ENCODE measurements at places on chromosomes 2 and 18.
A peak's percentile ranks its signal among the peaks of the same experiment; 100 is the strongest.

- DNase-seq: no peak
Measured at GRCh38 chr2:146992466-146992865, 852.4 kb upstream of the ACVR2A start.

DNA sequence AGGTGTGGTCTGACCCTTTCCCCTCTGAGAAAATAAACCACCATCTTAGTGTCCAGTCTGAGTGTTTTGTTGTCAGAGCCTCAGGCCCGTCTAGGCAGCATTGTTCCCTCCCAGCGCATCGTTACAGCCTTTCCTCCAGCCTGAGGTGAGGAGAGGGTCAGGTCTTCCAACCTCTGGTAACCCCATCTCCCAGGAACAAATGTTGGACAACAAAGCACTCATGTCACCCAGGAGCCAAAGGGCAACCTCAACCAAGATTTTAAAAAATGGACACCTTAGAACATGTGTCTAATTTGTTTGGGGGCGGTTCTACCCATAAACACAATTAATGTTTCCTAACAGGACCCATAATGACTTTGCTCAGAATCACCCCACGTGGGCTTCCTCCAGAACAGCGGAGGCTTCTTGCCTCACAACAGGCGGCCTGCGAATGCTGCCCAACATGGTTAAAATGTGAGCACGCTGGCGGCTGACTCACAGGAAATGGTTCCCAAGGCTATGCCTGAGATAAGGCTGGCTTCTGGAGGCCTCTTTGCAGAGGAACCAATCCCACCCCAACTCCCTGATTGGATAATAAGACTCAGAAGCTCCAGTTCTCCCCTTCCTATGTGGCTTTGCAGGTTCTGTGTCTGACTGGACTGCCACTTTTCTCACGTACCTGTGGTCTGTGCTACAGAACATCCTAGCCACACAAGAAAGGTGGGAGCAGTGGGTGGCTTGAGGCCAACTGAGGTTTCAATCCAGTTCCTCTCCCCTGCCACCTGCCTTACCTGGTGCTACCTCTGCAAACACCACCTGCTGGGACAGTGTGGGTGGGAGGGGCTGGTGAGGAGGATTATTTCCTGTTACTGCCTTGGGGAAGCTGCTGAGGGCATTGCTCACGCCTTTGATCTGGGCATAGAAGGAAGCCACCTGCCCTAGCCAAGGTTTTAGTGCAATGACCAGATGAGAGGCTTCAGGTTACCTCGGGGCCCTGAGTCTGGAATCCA is 108.8 kb downstream of the B3GNT2 start:
- peak; percentile 99 for DNase-seq

GRCh38 chr2:118750959-118751565 is 96.4 kb downstream of the EN1 start:
- no peak for DNase-seq

GRCh38 chr18:27582760-27583412 is 397.8 kb upstream of the CHST9 start:
- no peak for DNase-seq

GRCh38 chr18:25827961-25828561 is 262.4 kb downstream of the SS18 start:
- peak; percentile 8 for DNase-seq

DNA sequence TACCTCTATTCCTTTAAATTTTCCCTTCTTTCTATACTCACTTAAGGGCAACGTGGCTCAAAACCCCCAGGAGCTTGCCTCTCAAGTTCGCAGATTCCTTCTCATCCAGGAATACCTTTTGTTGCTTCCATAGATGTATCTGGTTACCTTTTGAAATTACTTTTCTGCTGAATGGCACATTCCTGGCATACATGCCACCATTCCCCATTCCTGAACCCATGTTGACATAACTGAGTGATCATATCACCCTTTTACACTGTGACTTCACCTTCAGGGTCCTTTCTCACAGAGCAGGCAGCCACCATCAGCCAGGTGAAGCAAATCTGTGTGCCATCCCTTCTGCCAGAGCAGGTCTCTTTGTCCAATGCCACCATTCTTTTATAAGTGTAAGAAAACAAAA is 615.8 kb downstream of the ARHGAP15 start:
- DNase-seq: no peak

- DNase-seq: no peak
Measured at GRCh38 chr18:68102117-68102516, 585.6 kb upstream of the DSEL start.

- no peak for DNase-seq
Measured at GRCh38 chr18:9478545-9478944, 3.2 kb downstream of the RALBP1 start.

GRCh38 chr2:211494085-211494484 is 937.7 kb downstream of the CPS1 start:
- no peak for DNase-seq

- DNase-seq: no peak
Measured at GRCh38 chr2:113002677-113003076, 2.6 kb upstream of the IL36A start.

- DNase-seq: no peak
Measured at GRCh38 chr2:96203130-96204028, 5.2 kb downstream of the STARD7 start.

- DNase-seq: no peak
Measured at GRCh38 chr2:112075490-112076260, 20.6 kb downstream of the TMEM87B start.

- peak; percentile 60 for DNase-seq
Measured at GRCh38 chr18:48036226-48036625, 105.8 kb upstream of the SMAD2 start.

- DNase-seq: peak; percentile 56
Measured at GRCh38 chr2:33457556-33458247, 18.7 kb upstream of the RASGRP3 start.

DNA sequence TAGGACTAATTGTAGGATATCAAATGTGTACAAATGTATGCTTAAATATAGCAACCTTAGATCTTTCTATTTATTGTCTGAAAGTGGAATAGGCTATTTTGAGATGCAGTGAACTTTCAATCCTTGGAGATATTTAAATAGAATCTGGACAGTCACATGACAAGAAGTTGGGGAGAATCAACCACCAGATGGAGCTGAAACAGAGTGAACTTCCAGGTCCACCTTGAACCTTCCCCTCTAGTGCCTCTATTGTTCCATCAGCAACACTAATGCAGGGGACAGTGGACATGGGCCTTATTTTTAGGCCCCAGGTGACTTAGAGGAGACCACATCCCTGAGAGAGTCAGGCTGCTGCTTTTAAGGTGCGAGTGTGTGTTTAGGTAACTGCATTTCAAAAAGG is 37.0 kb upstream of the CRIM1 start:
- DNase-seq: no peak

DNA sequence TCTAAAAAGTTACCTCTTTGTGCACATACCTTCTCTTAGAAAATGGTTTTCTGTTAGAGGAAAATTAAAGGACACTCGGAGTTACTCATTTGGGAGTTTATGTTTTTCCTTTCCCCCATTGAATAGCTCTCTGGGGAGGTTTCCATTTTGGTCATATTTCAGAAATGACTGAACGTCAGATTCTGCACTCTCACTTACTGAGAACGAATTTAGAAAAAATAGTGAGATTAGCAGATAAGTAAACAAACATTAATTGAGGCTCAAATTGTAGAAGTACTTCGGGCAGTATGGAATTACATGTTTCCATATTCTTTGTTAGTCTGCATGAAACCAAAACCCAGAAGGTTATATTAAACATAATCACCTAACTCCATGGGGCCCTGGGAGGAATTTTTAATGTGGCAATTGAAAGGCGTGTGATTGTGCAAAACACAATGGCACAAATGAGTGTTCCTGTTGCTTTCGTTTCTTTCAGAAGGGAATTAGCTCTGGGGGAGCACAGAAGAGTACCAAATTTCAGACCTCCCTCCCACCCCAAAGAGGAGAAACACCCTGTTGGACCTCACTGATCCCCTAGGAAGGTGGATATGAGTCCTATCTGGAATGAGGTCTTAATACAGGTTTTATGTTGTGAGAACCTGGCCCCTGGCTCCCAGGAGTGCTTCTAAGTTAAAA is 212.3 kb downstream of the BCL2 start:
- DNase-seq: no peak

DNA sequence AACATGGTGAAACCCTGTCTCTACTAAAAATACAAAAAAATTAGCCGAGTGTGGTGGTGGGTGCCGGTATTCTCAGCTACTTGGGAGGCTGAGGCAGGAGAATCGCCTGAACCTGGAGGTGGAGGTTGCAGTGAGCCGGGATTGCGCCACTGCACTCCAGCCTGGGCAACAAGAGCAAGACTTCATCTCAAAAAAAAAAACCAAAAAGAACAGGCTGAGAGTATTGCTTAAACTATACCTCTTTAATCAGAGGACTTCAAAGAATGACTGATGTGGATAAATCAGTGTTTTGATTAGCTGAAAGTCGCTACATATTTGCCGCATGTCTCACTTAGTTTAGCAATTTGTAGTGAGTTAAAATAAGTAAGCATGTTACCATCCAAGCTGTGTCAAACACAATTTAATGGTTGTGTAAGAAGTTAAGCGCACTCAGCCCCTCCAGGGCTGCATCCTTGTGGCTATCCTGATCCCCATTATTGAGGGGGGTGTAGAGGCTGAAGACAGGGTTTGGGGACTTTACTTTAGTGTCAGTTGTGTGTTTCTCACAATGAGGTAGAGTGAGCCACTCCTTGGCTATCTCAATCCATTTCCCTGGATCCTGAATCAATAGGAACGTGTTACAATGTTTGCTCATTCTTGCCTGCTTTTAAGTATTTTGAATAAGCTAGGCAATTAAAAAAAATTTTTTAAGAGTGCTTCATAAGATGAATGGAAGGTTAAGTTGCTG is 11.0 kb upstream of the FARP2 start:
- no peak for DNase-seq
